GM23338 (cell line): ENCODE measurements at places on chromosomes 4 and X. TPM values are rescaled to one million over a fixed set of nuclear protein-coding genes. Genes with fewer than 3 reads are reported as not detected.

The GABRG1 gene
- total RNA-seq, result 0.58 and 1.6 TPM in 2 replicates

The TRIM61 gene
- total RNA-seq, result 0.38 and 0.58 TPM in 2 replicates

The PDE6B gene
- total RNA-seq, result 3.1 and 5.0 TPM in 2 replicates

The GUCY1B1 gene
- total RNA-seq, result 4.3 TPM in 2 replicates

The JADE3 gene
- 14.1 and 15.3 TPM in 2 replicates for total RNA-seq

The CSAG1 gene
- total RNA-seq, result not detected in 2 replicates

The SOWAHD gene
- 3.8 and 5.1 TPM in 2 replicates for total RNA-seq

The DMRTC1B gene
- not detected in 2 replicates for total RNA-seq

The F11 gene
- 1.5 and 2.1 TPM in 2 replicates for total RNA-seq

The PRSS48 gene
- total RNA-seq, result not detected in 2 replicates

The TMSB15A gene
- 81.3 and 89.1 TPM in 2 replicates for total RNA-seq

The ARMCX5 gene
- 8.9 and 18.6 TPM in 2 replicates for total RNA-seq

The ETDB gene
- total RNA-seq, result not detected in 2 replicates

The NDNF gene
- 0.73 and 1.8 TPM in 2 replicates for total RNA-seq

The LRCH2 gene
- total RNA-seq, result 8.6 and 10.4 TPM in 2 replicates

The HELT gene
- total RNA-seq, result not detected in 2 replicates

The HTN1 gene
- not detected in 2 replicates for total RNA-seq

The CXCL13 gene
- not detected in 2 replicates for total RNA-seq

The GPR82 gene
- total RNA-seq, result not detected in 2 replicates

The OTC gene
- total RNA-seq, result not detected in 2 replicates

The FUNDC1 gene
- 10.0 and 15.0 TPM in 2 replicates for total RNA-seq

The ZNF280C gene
- total RNA-seq, result 14.4 and 15.1 TPM in 2 replicates

The HSD17B13 gene
- not detected in 2 replicates for total RNA-seq

The IL2RG gene
- not detected in 2 replicates for total RNA-seq

The TMEM31 gene
- total RNA-seq, result not detected in 2 replicates

The PRR32 gene
- total RNA-seq, result not detected in 2 replicates

The KLF8 gene
- total RNA-seq, result 8.7 and 11.5 TPM in 2 replicates

The DCAF12L1 gene
- 5.6 and 6.8 TPM in 2 replicates for total RNA-seq
